ENCODE measurements at places on chromosomes 7 and 10. TPM values are rescaled to one million over a fixed set of nuclear protein-coding genes. Genes with fewer than 3 reads are reported as not detected.

The UBE2H gene
- 138 TPM for total RNA-seq

The RBP3 gene
- total RNA-seq: not detected

The NUDT13 gene
- 2.1 TPM for total RNA-seq

The ADD3 gene
- 95.0 TPM for total RNA-seq

The ALOX5 gene
- total RNA-seq: 20.1 TPM

The OPALIN gene
- total RNA-seq: not detected

The INSYN2A gene
- total RNA-seq: 0.14 TPM

The SFTPD gene
- total RNA-seq: not detected

The PI4K2A gene
- total RNA-seq: 15.9 TPM

DNA sequence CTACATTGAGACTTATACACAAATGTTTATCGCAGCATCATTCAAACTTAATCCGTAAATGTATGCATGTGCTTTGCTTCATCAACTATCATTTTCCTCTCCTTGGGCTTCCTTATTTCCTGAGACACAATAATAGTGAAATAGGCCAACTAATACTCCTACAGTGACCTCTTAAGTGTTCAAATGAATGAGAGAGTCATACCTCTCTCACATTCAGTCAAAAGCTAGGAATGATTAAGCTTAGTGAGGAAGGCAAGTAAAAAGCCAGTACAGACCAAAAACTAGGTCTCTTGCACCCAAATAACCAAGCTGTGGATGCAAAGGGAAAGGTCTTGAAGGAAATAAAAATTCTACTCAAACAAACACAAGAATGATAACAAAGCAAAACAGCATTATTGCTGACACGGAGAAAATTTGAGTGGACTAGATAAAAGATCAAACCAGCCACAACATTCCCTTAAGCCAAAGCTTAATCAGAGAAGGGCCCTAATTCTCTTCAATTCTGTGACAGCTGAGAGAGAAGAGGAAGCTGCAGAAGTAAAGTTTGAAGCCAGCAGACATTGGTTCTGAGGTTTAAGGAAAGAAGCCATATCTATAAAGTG is 72.3 kb downstream of the GLCCI1 start:
- DNase-seq: no peak

DNA sequence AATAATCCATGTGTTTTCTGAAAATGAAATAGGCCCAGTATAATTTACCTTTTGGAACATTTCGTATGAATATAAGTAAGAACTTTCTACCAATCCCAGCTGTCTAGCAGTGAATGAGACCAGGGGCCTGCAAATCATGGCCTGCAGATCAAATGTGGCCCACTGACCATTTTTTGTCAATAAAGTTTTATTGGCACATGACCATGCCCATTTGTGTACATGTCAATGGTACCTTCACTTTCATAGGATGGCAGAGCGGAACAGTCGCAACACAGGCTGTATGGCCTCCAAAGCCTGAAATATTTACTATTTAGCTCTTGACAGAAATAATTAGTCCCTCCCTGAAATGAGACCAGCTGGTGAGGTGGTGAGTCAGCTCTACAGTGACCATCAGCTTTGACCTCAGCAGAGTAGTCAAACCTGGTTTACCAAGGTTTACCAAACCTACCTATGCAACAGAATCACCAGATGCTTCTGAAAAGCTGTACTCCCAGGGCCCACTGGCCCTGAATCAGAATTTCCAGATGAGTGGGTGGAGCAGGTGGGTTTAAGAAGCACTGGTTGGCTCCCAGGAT is 13.8 kb upstream of the C10orf90 start:
- no peak for DNase-seq

GRCh38 chr7:76165106-76165972 is 36.4 kb upstream of the SRRM3 start:
- DNase-seq: peak; percentile 71

- no peak for DNase-seq
These were observed 4.2 kb downstream of the CYP17A1 start for GRCh38 chr10:102832987-102833386.

DNA sequence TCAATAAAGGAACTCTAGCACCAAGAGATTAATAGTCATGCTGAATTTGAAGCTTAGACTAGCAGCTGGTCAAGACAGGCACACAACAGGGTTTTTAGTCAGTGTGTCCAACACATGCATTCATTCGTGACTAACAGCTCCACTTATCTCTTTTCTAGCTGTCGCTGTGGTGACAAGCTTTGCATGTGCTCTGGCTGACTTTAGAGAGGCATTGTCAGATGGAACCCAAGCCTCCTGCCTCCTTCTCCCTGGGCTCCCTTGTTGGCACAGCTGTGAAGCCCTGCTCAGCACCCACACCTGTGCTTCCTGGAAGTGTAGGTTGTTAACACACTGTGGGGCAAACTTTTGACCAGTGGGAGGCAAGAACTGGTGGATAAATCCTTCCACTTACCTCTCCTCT is 9.8 kb upstream of the AGK start:
- DNase-seq: no peak

GRCh38 chr10:70144372-70145110 is 2.0 kb downstream of the TYSND1 start:
- DNase-seq: no peak

DNA sequence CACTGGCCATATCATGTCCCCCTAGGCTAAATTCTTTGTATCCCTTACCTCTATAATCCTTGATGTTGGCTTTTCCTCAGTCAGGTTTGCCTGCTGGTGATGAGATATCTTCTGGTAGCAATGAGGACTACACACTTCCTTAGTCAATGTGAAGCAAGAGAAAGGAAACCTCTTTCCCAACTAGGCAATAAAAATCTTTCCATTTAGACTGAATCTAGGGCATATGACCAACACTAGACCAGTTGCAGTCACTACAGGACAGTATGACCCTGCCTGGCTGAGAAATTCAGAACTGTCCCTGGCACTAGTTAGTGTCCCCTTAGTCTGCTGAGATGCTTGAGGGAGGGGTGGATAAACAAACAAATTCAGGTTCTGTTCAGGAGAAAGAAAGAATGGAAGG is 142.6 kb downstream of the RNLS start:
- no peak for DNase-seq

- no peak for DNase-seq
These were observed 1583.6 kb upstream of the LRRTM3 start for GRCh38 chr10:65342245-65342644.

DNA sequence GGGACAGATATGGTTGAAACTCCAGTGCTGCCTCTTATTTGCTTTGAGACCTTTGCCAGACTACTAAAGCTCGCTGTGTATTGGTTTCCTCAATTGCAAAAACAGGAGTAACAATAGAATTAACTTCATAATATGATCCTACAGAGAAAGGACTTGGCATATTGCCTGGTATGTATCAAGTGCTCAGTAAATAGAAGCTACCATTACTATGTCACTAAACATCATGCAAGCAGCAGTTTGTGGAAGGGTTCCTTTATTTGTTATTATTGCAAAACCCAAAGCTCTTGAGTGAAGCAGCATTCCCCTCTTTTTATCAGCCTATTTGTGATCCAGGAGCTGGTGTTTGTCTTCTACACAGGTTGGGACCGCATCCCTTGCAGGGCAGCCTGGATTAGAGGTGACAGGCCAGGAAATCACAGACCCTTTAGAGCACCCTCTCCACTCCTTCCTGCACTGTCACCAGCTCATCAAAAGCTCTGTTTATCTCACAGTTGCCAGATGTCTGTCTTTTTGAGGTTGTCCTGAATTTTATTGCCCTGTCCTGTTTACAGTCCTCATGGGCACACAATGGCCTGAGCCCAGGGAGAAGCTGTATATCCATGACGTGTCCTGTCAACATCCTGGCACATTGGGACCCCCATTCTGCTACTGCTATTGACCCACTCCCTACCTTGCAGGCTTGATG is 121.5 kb downstream of the SNX10 start:
- DNase-seq: no peak

- DNase-seq: peak; percentile 67
These were observed 110.0 kb downstream of the PDGFA start for GRCh38 chr7:409339-410281.

- DNase-seq: no peak
These were observed 35.2 kb upstream of the JCAD start for GRCh38 chr10:30094601-30095000.

DNA sequence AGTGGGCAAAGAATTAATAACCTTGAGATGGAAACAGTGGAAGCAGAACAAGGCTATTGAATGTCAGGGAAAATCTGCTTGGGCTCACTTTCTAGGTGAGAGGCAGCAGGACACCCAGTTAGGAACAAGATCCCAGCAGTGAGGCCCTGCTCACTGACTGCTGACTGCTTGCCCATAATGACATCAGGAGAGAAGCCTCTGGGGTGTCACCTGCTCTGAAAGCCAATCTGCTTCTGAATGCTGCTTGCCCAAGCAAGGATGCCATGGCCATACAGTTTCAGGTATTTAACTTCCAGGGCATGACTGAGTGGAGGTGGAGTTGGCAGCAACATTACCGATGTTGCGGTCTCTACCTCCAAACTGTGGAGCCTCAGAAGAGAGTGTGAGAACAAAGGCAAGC is 11.7 kb upstream of the WAPL start:
- DNase-seq: no peak

- DNase-seq: no peak
These were observed 292.8 kb downstream of the PRKG1 start for GRCh38 chr10:51367127-51367526.

DNA sequence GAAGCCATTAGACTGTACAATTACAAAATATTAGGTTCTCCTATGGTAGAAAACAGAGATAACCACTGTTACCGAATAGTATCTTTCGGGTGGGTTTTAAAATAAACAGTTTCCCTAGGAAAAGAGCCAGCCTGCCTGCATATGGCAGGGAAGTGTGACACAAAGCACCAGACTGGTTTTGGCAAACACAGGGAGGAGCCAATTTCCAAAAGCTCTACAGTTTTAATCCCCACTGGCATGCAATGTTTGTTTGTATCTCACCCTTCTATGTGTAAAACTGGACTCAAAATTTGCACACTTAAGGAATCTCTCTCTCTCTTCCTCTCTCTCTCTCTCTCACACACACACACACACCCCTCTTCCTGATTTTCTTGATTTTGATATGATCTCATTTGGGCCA is 261.7 kb downstream of the ETV1 start:
- DNase-seq: no peak

GRCh38 chr7:4878336-4879335 is 4.9 kb downstream of the RADIL start:
- DNase-seq: peak; percentile 75

DNA sequence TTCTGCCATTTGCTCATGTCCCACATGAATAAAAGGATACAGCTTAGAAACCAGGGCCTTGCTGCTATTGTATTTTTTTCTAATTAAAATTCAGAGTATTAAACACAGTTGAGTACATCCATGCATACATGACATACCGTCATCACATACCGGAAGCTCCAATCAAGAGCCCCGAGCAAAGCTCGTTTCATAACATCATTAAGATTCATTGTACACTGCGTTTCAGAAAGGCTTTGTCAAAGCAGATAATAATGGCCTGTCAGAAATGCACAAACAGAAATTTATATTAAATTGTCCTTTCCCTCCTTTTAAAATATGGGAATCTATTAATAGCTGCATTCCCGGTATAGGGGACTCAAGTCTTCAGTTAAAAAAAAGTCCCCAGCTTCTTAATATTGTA is 103.4 kb downstream of the PRTFDC1 start:
- no peak for DNase-seq

DNA sequence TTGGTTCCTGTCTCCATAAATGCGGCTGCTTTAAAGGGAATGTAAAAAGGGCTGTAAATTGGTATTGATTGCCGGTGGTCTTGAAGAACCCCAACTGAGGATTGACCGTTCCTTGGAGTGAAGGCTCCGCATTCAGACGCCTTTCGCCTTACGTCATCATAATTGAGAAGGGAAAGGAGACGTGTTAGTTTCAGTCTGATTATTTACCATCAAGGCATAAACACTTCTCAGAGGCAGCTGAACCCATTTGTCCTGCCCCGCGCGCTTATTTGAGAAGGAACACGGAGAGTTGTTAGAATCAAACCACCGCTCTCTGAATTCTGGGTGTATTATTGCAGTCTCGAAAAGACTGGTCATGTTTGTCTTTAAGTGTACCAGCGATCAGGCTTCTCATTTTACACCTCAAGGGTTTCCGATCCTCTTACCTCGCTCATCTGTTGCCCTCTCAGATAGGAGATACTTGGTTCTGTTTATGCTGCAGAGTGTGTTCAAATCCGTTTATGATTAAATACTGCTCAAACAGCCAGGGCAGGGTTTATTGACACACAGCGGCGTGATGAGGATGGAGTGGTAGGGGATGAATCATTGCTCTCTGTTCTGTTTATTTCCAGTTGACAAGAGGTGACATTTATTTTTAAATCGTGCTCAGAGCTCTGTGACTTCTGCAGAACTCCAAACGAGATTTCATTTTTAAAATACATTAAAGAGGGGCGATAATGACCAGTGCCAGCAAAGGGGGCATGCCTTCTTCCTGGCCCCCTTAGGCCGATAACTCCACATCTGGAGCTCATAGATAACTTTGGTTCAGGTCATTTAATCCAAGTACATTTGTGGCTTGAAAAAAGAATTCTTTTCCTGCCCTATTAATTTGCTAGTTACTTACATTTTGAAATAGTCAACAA is 30.4 kb downstream of the FOXK1 start:
- no peak for DNase-seq

DNA sequence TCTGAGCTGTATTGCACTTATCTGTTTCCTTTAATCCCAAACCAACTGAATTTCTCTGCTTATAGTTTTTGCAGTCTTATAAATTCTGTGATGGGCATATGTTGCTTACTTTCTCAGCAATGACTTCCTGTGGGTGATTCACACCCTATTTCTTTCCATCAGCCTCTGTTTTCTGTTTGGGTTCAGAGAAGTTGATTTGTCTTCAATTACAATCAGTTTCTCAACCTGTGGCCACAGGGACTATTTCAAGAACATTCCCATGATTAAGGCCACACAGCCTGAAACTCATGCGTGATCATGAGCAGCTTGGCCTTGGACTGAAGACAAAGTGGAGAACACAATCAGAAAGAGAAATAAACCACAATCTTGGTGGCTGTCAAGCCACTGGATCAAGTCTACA is 1174.6 kb upstream of the C7orf33 start:
- DNase-seq: no peak

DNA sequence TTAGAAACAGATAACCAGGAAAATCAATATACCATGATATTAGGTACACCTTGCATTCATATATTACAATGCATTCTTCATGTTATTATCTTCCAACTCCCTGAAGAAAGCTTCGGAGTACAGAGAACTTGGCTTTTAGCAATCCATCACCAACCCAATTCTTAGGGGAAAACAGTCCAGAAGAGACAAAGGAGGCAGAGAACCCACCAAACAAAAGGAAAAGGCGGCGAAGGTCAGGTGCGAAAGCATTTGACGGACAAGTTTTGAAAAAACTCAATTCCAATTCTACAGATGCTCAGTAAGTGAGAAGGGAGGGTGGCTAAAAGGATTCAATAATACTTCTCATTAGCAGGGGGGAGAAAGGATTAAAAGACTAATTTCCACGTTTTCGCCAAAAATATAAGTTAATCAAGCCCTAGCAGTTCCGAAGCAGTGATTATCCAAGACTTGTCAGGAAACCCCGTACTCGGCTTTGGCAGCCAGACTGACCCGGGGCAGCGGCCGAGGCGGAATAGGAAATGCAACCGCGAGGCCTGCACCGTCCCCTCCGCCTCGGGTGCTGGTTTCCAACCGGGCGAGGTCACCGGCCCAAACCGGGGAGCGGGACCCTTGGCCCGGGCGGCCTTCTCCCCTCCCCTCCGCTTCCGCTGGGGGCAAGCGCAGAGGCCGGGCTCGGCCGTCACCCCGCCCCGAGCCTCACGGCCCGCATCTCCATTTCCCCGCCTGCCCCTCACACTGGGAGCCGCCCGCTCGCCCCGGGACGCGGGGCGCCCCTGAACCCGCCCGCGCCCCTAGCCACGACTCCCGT is 747 bp downstream of the GDI2 start:
- DNase-seq: peak; percentile 87

Measured in posterior vena cava (tissue), 2 donors.